ENCODE measurements at places on chromosomes 7 and 10. TPM values are rescaled to one million over a fixed set of nuclear protein-coding genes. Genes with fewer than 3 reads are reported as not detected.

DNA sequence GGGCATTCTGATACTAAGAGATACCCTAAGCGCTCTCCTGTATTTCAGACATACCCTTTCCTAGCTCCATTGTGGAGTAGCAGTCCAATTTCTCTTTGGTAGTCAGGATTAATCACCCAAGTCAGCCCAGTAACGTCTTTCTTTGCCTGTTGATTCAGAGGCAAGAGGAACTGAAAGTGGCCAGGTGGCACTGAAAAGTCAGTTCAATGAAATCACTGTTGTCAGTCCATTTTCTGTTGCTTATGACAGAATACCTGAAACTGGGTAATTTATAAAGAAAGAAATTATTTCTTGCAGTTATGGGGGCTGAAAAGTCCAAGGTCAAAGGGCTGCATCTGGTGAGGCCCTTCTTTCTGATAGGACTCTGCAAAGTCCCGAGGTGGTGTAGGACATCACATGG lies 40.2 kb downstream of the ANKRD61 start:
- no peak overlapping the region for H3K4me3 ChIP-seq
- H3K4me1 ChIP-seq, result no peaks in the 10 kb centered on the region
- H3K27ac ChIP-seq, result no peak overlapping the region
- DNase-seq, result no peak
- no peaks in the 10 kb centered on the region for H3K27me3 ChIP-seq
- H3K36me3 ChIP-seq, result no peaks in the 10 kb centered on the region

GRCh38 chr10:85250304-85250703 lies 921.9 kb downstream of the CCSER2 start:
- DNase-seq, result no peak
- no peaks in the 10 kb centered on the region for H3K4me1 ChIP-seq
- no peaks in the 10 kb centered on the region for H3K27me3 ChIP-seq
- H3K27ac ChIP-seq, result no peak overlapping the region
- H3K36me3 ChIP-seq, result no peaks in the 10 kb centered on the region
- H3K4me3 ChIP-seq, result no peak overlapping the region

DNA sequence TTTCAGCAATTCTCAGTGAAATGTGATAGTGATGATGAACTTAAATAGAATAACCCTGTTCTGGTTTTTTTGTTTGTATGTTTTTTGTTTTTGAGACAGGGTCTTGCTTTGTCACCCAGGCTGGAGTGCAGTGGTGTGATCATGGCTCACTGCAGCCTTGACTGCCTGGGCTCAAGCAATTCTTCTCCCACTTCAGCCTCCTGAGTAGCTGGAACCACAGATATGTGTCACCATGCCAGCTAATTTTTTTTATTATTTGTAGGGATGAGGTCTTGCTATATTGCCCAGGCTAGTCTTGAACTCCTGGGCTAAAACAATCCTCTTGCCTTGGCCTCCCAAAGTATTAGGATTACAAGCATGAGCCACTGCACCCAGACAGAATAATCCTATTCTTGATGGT lies 14.3 kb upstream of the COL17A1 start:
- no peaks in the 10 kb centered on the region for H3K36me3 ChIP-seq
- DNase-seq, result no peak
- no peak overlapping the region for H3K27ac ChIP-seq
- H3K4me1 ChIP-seq, result no peaks in the 10 kb centered on the region
- no peak overlapping the region for H3K4me3 ChIP-seq
- no peaks in the 10 kb centered on the region for H3K27me3 ChIP-seq

DNA sequence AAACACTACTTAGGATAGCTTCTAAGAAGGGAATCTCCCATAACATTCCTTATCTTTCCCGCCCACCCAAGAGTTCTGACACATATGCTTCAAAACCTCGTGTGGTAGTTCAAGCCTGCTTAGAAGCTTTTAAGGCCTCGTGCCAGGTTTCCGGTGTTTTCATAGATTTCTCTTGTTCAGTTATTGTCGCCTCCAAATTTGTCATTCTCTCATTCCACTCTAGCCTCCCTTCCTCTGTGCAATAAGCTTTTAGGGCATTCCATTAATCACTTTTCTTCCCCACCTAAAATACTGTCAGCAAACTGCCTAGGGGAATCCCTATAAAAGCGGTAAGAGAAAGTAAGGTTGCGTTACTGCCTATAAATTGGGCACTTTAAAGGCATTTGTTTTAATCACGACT lies 718 bp upstream of the BPGM start:
- peak overlapping the region; percentile 80 for H3K27ac ChIP-seq
- no peaks in the 10 kb centered on the region for H3K4me1 ChIP-seq
- H3K4me3 ChIP-seq, result peak overlapping the region; percentile 84
- no peaks in the 10 kb centered on the region for H3K27me3 ChIP-seq

DNA sequence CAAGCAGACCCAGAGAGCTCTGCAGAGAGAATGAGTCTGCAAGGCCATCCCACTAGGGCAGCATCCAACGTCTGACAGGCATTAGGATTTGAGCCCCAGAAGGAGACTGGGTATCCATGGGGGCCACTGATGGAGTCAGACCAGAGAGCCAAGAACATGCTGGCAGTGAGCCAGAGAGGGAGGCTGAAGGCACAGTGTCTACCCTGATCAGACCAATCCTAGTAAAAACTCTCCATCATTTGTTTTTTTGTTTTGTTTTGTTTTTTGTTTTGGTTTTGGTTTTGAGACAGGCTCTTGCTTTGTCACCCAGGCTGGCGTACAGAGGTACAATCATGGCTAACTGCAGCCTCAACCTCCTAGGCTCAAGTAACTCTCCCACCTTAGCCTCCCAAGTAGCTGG lies 133.1 kb upstream of the LYZL2 start:
- H3K4me3 ChIP-seq, result no peak overlapping the region
- no peaks in the 10 kb centered on the region for H3K4me1 ChIP-seq
- H3K27me3 ChIP-seq, result no peaks in the 10 kb centered on the region

DNA sequence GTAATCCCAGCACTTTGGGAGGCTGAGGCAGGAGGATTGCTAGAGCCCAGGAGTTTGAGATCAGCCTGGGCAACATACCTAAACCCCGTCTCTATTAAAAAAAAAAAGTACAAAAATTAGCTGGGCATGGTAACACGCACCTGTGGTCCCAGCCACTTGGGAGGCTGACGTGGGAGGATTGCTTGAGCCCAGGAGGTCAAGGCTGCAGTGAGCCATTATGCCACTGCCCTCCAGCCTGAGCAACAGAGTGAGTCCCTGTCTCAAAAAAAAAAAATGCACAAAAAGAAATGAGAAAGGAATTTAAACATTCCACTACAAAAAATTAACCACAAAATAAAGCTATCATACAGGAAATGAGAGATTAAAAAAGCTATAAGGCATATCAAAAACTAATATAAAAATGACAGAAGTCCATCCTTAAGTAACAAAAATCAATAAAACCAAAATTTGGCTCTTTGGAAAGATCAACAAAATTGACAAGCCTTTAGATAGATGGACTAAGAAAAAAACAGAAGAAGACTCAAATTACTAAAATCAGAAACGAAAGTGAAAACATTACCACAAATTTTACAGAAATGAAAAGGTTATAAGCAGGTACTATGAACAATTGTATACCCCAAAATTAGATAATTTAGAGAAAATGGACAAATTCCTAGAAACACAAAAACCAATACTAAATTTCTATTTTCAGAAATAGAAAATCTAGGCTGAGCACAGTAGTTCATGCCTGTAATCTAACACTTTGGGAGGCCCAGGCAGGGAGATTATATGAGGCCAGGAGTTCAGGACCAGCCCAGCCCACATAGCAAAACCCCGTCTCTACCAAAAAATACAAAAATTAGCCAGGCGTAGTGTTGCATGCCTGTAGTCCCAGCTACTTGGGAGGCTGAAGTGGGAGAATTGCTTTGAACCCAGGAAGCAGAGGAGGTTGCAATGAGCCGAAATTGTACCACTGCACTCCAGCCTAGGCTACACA lies 42.4 kb upstream of the NANOS1 start:
- no peak for DNase-seq
- no peak overlapping the region for H3K27ac ChIP-seq
- no peaks in the 10 kb centered on the region for H3K27me3 ChIP-seq
- H3K4me3 ChIP-seq, result no peak overlapping the region
- H3K36me3 ChIP-seq, result no peaks in the 10 kb centered on the region

DNA sequence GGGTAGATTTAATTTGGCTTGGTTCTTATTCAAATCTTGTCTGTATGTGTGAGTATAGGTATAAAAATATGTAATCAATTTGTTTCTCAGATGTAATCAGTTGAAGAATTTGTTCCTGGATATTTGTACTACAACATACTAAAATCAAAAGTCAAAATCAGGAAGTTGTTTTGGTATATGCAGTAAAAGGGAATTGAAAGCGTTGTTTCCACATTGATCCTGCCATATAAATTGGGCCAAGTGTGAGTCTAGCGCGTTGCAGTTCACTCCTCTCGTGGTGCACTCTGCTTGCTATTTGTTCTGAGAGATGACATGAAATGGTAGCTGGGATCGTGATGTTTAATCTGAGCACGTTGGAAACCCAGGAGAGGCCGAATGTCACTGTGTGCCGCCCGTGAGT lies 55.9 kb downstream of the SHH start:
- no peak overlapping the region for H3K27ac ChIP-seq
- no peaks in the 10 kb centered on the region for H3K27me3 ChIP-seq
- no peak overlapping the region for H3K4me3 ChIP-seq
- no peaks in the 10 kb centered on the region for H3K4me1 ChIP-seq

DNA sequence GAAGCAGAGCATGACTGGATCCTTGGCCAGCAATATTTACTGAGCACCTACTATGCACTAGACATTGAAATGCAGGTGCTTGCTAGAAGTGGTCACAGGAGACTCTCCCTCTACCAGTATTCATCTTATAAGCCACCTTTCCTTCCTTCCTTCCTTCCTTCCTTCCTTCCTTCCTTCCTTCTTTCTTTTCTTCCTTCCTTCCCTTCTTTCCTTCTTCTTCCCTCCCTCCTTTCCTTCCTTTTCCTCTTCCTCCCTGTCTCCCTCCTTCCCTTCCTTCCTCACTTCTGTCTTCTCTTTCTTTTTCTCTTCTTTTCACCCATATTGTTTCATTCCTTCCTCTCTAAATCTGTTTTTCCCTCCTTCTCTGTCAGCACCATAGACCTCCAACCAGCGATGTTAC lies 47.3 kb upstream of the TCF7L2 start:
- DNase-seq, result no peak
- no peaks in the 10 kb centered on the region for H3K4me1 ChIP-seq
- no peak overlapping the region for H3K4me3 ChIP-seq
- H3K27ac ChIP-seq, result no peak overlapping the region
- no peaks in the 10 kb centered on the region for H3K27me3 ChIP-seq
- no peaks in the 10 kb centered on the region for H3K36me3 ChIP-seq

GRCh38 chr10:130737621-130738020 lies 573.9 kb downstream of the TCERG1L start:
- no peak overlapping the region for H3K4me3 ChIP-seq
- DNase-seq, result no peak
- H3K36me3 ChIP-seq, result no peaks in the 10 kb centered on the region
- H3K27me3 ChIP-seq, result no peaks in the 10 kb centered on the region

- H3K27ac ChIP-seq, result no peak overlapping the region
- no peaks in the 10 kb centered on the region for H3K36me3 ChIP-seq
- H3K4me3 ChIP-seq, result no peak overlapping the region
- no peak for DNase-seq
- H3K27me3 ChIP-seq, result no peaks in the 10 kb centered on the region
- H3K4me1 ChIP-seq, result no peaks in the 10 kb centered on the region
These were observed 33.0 kb downstream of the JAKMIP3 start for GRCh38 chr10:132098539-132099388.

The CPA2 gene
- 0.48 TPM for total RNA-seq
